ENCODE measurements at places on chromosomes 5 and 9.

- DNase-seq, result no peak
These were observed 164.4 kb upstream of the FOXD4L5 start for GRCh38 chr9:65449423-65449822.

GRCh38 chr5:93642526-93642925, 59.5 kb downstream of the NR2F1 start:
- DNase-seq, result no peak

DNA sequence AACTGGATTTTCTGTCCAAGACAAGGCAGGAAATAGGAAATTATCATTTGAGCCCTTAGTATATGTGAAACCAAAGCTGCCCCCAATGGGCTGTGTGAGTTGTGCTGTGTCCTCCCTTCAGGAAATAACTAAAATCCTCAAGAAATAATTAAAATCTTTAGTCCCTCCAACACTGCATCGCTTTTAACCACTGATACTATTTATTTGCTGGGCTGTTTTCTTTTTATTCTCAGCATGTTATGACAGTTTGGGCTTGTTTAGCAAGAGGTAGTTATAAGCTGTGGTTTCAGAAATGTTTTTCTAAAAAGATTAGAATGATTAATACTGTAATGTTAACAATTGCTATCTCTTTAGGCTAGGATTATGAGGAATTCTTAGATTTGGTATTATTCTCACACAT, 187.0 kb upstream of the KCNN2 start:
- no peak for DNase-seq

DNA sequence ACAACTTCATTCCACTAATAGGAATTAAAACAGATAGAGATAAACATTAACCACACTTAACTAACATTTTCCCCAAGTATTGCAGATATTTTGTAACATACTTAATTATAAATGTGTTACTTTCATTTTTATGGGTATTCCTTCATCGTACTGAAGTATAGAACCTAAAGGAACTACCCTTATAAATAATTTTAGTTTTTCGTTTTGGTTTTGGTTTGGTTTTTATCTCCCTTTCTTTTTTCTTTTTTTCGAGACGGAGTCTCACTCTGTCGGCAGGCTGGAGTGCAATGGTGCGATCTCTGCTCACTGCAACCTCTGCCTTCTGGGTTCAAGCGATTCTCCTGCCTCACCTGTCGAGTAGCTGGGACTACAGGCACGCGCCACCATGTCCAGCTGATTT, 60.1 kb upstream of the LMNB1 start:
- no peak for DNase-seq

- no peak for DNase-seq
These were observed 32.4 kb downstream of the PCDHGC5 start for GRCh38 chr5:141521244-141521781.

DNA sequence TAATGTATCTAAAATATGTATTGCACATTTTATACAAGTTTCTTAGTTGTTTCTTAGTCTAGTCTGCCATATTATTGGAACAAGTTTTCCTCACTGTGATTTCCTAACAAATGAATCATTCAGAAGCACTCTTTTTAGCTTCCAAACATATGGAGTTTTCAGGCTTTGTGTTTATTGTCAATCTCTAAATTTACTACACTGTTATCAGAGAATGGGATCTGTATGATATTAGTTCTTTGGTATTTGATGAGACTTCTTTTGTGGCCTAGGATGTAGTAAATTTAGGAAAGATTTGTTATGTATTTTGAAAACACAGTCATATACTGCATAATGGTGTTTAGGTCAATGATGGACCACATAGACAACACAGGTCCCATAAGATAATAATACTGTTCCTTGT, 25.7 kb downstream of the SREK1IP1 start:
- DNase-seq, result no peak

GRCh38 chr5:100913298-100913697, 10.2 kb upstream of the ST8SIA4 start:
- no peak for DNase-seq

Measured in Caco-2 (cell line).